ENCODE measurements at places on chromosomes 5 and 9.
A peak's percentile ranks its signal among the peaks of the same experiment; 100 is the strongest.

DNA sequence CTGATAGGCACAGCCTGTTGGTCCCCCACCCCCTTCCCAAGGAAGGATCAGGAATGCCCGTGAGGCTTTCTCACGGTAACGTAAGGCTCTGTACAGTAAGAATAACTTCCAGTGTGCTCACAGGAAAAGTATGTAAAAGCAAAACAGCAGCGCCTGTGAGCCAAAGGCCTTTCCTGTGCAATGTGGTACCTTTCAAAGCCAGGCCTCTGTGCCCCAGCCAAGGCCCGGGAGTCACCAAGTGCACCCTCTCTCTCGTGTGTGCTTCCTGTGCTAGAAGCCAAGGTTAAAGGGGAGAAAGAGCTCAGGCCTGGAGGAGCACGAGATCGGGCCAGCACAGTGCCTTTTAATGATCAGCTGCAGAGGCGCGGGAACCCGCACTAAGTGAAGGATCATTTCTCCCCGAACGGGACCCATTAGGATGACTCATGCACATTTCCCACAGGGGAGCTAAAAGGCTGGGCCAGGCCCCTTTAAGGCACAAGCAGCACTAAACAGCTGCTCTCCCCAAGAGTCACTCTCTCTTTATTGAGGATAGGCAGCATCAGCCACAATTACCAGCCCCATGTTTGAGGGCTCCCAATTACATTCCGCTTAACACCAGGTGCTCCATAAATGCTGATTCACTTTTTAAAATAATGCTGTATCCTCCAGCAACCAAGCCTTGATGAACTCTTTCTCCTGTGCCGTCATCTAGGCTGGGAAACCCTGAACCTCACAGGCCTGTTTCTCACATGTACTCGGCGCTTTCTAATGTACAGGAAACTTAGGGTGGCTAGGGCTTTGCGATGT, 42.8 kb downstream of the SHB start:
- peak; percentile 92 for DNase-seq

- DNase-seq: no peak
Observed at GRCh38 chr5:472076-472655, 29.2 kb downstream of the EXOC3 start.

DNA sequence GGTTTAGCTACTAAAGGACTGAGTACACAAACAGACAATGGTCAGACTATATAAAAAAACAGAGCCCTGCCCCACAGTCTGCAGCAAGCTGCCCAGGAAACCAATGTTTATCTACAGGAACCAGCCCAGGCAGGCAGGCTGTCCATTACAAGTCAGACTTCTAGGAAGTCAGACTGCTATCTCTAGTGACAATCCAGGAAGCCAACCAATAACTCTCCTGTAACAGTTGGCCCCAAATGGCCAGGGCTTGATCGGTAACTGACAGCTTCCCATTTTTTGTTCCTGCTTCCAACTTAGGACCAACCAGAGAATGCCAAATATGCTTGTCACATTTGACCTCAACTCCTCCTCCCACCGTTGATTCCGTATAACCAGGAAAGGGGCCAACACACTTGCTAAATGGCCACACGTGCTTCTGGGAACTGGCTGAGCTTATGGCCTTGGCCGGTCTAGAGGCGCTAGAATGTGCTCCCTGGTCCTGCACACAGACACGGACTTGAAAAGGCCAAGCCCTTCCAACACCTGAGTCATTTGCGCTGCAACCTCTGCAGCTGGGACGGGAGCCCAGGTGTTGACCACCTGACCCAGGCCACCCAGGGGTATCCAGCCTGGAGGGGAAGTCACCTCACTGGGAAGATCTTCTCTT, 79.6 kb upstream of the CDK20 start:
- peak; percentile 3 for DNase-seq

GRCh38 chr5:74113927-74114326, 487.9 kb downstream of the ARHGEF28 start:
- no peak for DNase-seq

DNA sequence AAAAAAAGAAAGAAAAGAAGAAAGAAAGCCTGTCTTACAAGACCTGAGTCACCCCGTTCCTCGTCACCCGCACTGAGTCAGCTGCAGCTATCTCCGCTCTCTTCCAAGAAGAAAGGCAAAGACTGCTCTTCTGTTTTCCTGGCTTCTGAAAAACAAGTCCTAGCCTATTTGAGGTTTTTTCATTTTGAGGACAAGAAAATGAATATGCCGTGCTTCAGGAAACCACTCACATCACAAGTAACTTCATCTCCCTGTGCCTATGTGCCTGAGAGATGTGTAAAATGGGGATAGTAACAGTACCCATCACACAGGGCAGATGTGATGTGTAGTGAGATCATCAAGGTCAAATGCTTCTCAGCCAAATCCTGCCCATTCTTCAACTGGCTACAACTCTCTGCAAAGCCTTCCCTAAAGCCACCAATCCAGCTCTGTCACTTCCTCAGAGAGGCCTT, 78.4 kb downstream of the GLDC start:
- DNase-seq: peak; percentile 98

- no peak for DNase-seq
Observed at GRCh38 chr9:113573046-113573958, 109.8 kb downstream of the RGS3 start.

GRCh38 chr5:135565725-135566421, 12.9 kb downstream of the CXCL14 start:
- peak; percentile 54 for DNase-seq

- DNase-seq: no peak
Observed at GRCh38 chr5:168934169-168934568, 355.0 kb upstream of the PANK3 start.

- no peak for DNase-seq
Observed at GRCh38 chr9:98173181-98173580, 19.3 kb downstream of the CORO2A start.

- DNase-seq: no peak
Observed at GRCh38 chr9:92170848-92171247, 55.6 kb upstream of the SPTLC1 start.

GRCh38 chr5:124661317-124662141, 84.9 kb downstream of the ZNF608 start:
- peak; percentile 67 for DNase-seq

DNA sequence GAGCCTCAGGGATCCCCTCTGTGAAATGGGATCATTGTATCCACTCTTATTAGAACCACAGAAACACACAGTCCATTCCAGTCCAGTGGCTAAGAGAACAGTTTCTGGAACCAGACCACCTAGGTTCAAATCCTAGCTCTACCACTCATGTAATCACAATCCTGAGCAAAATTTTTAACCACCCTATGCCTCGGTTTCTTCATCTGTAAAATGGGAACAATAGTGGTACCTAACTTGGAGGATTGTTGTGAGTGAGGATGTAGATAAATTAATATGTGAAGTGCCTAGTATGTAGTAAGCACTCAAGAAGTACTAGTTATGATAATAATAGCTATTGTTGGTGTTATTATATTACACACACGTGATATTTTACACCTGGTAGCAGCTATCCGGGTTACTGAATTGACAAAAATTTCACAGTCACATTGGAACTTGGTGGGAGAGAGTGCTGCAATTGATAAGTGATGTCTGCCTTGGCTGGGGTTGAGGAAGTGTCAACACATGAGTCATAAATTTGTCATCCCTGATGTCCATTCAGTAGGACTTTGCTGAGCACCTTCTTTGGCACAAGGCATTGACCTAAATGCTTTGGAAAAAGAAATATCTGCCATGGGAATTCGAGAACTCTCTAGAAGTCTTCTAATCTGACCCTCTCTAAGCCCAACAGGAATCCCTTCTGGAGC, 68.4 kb downstream of the COL27A1 start:
- DNase-seq: peak; percentile 82

DNA sequence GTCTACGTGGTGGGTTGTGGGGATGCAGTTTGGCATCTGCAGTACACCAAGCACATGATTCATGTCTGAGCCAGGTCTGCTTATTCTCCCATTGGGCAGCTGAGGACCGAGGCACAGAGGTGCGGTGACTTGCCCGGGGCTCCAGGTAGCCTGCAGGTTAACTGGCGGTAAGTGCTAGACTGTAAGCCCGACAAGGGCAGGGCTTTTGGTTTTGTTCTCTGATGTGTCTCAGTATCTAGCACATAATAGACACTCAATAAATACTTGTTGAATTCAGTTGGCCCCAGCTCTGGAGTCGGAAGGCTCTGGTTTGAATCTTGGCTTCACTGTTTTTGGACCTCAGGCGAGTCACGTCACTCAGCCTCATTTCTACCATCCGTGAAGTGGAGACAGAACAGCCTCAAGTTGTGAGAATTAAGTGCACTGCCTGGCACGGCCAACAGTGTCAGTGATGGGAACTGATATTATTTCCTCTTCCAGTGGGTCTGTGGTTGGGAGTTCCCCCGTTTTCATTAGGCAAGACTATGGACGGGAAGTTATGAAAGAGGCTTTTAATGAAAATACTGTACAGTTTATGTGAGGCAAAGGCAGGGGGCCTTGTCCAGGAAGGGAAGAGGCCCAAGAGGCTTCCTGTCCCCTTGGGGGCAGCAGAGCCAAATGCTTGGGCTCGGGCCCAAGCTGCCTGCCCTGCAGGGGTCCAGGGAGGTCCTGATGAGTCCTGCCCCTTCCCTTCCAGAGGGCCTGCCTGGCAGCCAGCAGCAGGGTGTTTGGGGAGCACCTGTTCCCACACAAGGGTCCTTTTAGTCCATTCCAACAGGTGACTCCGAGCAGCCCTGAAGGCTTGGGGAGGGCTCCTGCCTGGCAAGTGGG, 3.3 kb downstream of the PRELID1 start:
- no peak for DNase-seq

DNA sequence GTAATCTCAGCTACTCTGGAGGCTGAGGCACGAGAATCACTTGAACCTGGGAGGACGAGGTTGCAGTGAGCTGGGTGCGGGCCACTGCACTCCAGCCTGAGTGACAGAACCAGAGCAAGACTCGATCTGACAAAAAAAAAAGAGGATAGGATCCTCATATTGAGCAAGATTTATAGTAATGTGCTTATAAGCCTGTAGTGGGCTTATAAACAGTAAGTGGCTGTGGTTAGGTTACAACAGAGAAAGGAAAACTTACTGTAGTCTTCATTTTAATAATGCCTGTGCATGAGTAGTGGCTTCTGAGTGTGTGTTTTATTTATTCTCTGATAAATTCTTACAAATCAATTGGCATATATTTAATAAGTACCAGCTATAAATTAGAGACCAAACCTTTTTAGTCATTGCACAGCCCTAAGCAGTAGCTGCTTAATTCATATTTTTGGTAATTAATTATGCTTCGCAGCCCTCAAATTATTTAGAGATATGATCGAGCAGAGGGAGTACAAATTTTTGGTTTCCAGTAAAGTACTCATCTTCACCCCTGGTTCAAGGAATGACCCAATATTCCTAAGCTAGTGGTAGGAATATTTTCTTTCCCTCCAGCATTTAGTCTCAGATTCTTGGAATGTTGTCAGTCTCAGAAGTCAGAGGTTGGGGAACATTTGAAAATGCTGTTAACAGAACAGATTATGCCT, 73.8 kb upstream of the KLF9 start:
- no peak for DNase-seq

- no peak for DNase-seq
Observed at GRCh38 chr5:2914022-2914661, 162.7 kb upstream of the IRX2 start.

- DNase-seq: no peak
Observed at GRCh38 chr9:111985315-111985714, 88.7 kb downstream of the UGCG start.

DNA sequence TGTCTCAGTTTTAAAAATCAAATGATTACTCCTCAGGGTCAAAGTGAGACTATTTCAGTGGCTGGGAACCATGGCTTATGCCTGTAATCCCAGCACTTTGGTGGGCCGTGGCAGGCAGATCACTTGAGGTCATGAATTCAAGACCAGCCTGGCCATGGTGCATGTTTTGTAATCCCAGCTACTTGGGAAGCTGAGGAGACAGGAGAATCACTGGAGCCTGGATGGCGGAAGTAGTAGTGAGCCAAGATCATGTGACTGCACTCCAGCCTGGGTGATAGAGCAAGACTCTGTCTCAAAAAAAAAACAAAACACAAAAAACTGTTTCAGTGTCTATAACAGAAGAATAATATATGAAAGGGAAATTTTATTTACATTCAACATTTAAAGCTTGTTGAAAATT, 182.9 kb downstream of the ARHGEF28 start:
- no peak for DNase-seq

GRCh38 chr5:68177676-68178075, 37.9 kb upstream of the PIK3R1 start:
- no peak for DNase-seq

- peak; percentile 35 for DNase-seq
Observed at GRCh38 chr5:91177639-91178038, 205.5 kb downstream of the ARRDC3 start.

- no peak for DNase-seq
Observed at GRCh38 chr5:93272108-93272507, 308.9 kb downstream of the NR2F1-AS1 start.

- peak; percentile 25 for DNase-seq
Observed at GRCh38 chr9:108751369-108751768, 104.4 kb downstream of the ACTL7B start.

DNA sequence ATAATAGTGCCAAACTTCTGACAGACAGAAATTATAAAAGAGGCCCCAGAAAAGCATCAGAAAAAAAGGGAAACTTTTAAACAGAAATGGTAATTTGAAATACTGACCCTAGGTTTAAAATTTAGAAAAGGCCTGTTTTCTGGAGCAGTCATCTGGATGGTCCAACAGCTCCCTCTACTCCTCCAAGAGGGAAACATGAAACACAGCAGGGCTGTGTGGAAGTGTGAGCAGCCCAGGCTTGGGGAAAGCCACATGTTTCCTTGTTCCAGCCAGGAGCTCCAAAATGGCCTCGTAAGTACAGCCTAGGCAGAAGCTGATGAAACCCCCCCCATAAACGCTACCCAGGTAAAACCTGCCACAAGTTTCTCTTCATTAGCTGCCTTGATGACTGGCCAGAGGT, 499.3 kb upstream of the ADAMTS16 start:
- DNase-seq: peak; percentile 45

DNA sequence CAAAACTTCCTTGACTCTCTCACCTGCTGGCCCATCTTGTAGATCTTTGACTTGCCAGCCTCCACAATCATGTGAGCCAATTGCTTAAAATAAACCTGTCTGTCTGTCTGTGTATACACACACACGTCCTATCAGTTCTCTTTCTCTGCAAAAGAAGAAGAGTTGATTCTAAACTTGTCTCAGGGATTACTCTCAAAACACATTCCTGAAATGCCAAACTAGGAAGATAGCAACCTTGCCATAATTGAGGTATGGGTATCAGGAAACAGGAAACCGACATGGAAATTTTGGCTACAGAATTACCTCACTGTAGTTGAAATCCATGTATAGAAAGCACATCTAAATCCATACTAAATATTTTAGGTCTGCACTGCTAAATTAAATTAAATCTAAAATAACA, 483.4 kb downstream of the PLK2 start:
- DNase-seq: no peak
